ENCODE measurements at places on chromosomes 2 and 18. TPM values are rescaled to one million over a fixed set of nuclear protein-coding genes. Genes with fewer than 3 reads are reported as not detected.

Gene OXER1
- polyA plus RNA-seq = 4.4 TPM

Gene DSC1
- not detected for polyA plus RNA-seq

Gene RUFY4
- polyA plus RNA-seq = not detected

Gene ONECUT2
- 0.12 TPM for polyA plus RNA-seq

Gene GKN2
- polyA plus RNA-seq = not detected

Gene SULT1C4
- not detected for polyA plus RNA-seq

DNA sequence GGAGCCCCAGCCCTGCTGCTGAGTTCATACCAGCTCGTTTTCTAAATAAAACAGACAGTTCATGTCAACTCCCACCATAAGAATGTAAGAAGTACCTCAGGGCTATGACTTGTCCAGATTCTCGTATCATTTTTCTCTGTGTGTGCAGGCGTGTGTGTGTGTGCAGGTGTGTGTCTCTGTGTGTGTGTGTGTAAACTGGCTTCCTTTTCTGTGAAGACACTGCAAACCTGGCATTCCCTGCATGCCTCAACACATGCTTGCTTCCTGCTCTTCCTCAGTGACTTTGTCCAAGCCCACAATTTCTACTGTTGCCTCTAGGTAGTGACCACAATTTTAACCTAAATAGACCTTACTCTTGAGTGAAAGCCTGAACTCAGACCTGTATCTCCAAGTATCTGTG, 879.0 kb downstream of the SLC4A3 start:
- DNase-seq = no peak

GRCh38 chr2:109339519-109339966, 210.5 kb downstream of the SH3RF3 start:
- DNase-seq = no peak

DNA sequence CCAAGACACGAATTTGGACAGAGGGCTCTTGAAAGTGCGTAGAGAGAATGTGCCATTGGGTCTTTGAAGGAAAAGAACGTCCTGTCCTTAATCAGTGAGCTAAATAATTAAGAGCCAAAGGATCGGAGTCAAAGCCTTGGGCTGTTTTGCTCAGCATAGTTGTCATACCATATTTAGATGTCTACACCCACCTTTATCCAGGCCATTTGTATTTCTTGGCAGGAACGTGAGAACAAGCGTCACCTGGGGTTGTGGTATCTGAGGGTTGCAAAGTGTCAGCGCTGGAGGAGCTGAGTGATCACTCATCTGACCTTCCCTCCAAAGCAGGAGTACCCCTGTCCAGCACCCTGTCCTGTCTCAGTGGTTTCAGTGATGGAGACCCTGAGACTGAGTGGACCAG, 4.5 kb downstream of the LPIN1 start:
- DNase-seq = no peak

GRCh38 chr2:158664987-158665386, 130.1 kb upstream of the DAPL1 start:
- peak; percentile 25 for DNase-seq

DNA sequence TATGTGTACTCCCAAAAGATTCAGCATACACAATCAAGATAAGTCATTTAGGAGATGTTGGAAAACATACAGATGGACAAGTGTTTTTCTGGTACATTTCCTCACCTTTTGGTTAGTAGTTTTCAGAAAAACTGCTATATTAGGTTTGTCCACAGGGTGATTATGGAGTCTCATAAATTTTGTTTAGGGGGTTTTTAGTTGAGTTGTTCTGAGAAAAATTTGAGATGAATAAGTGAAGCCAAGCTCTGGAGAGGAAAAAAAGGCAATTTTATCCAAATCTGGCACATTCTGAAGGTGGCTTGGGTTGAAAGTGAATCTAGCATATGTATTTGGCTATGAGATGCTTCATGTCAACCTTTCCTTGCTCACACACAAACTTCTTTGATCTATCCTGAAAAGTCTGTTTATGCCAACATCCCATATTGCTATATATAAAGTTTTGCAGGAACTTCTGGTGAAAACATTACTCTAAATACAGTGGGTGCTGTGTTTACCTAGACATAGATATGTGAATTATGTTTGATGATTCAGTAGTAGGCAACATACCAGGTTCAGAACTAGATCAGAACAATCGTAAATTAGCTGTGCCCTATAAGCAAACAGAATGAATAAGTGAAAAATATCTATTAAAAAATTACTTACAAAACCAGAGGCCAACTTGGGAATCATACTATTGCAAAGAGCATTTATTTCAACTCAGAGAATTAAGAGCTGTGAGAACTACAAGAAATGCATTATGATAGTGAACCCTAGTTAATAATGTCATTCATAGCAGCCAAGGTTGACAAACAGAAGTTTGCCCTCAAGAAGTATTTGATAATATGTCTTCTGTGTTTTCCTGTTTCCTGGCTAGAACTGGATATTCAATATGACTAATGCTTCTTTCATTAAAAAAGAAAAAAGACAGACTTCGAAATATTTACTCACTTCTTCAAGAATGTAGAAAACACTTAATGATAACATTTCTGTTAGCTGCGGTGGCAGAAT, 552.0 kb downstream of the IRS1 start:
- no peak for DNase-seq

DNA sequence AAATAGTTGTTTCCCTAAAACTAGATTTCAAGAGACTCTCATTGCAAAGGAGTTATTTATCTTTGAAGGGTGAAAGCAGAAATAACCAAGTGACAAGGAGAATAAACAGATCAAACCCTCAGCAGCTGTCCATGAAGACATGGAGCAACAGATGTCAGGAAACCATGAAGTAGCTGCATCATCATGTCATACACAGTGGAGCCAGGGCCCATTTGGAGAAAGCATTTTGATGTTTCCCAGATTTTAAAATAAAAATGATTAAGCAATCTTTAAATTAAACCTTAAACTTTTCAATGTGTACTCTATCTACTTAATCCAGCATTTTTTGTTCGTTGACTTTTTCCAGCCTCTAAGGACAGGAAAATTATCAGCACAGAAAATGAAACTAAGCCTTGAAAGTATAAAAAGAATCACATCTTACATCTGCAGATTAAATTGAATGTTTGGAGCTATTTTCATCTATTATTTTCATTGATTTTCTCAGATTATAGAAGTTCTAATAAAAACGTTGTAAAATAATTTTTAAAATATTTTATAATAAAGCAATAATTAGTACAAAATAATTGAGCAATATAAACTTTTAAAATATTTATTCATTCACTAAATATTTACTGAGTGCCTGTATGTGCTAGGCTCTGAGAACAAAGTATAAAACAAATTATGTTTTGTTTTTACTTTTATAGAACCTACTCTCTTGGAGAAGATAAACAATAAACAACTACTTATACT, 860.1 kb downstream of the BCL11A start:
- peak; percentile 25 for DNase-seq

GRCh38 chr2:72004976-72005375, 142.7 kb downstream of the CYP26B1 start:
- DNase-seq = no peak

- no peak for DNase-seq
Observed at GRCh38 chr18:54268751-54269150, 566 bp upstream of the POLI start.

- no peak for DNase-seq
Observed at GRCh38 chr2:79980816-79981215, 323.7 kb downstream of the LRRTM1 start.

GRCh38 chr2:179565807-179566206, 295.6 kb downstream of the ZNF385B start:
- no peak for DNase-seq

GRCh38 chr2:163730556-163730955, 5.3 kb downstream of the FIGN start:
- no peak for DNase-seq

DNA sequence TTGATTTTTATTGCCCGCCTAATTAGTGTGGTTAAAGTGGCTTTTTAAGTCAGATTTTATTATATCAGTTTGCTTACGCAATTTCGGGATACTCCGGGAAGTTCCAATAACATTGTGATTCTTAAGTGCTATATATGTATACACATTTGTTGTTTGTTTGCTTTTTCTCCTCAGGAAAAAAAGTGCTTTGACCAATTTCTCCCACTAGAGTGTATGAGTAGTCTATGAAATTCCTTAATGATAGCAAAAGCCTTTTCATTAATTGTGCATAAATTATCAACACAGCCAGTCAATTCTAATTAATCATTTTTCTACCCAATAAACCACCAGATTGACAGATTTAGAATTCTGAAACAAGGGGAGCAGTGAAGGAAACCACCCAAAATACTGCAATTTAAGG, 172.2 kb downstream of the DPP10 start:
- no peak for DNase-seq

DNA sequence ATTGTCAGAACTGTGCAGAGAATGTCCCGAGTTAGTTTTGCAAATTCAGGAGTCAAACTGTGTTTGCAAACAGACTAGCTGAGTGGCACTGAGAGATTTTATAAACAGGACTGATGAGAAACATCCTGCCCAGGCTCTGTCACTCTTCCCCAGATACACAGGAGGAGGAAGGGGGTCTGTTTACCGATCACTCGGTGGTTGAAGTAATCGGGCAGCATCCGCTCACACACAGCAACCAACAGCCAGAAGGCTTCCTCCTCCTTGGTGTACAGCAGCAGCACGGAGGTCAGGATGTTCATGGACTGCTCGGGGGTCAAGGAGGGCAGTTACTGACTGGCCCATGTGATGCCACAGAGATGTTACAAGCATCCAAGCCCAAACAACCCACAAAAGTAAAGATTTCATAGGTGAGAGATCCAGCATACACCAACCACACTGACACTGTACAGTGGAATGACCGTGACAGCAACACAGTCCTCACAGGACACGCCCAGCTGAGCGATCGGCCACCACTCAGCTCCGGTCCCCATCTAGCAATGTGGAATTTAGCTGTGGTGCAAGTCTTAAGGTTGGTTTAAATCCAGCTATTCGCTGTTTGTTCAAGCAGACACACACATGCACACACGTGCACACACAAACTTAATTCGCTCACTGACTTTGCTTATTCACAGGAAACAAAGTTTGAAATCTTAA, 30.1 kb downstream of the RPL31 start:
- DNase-seq = no peak

DNA sequence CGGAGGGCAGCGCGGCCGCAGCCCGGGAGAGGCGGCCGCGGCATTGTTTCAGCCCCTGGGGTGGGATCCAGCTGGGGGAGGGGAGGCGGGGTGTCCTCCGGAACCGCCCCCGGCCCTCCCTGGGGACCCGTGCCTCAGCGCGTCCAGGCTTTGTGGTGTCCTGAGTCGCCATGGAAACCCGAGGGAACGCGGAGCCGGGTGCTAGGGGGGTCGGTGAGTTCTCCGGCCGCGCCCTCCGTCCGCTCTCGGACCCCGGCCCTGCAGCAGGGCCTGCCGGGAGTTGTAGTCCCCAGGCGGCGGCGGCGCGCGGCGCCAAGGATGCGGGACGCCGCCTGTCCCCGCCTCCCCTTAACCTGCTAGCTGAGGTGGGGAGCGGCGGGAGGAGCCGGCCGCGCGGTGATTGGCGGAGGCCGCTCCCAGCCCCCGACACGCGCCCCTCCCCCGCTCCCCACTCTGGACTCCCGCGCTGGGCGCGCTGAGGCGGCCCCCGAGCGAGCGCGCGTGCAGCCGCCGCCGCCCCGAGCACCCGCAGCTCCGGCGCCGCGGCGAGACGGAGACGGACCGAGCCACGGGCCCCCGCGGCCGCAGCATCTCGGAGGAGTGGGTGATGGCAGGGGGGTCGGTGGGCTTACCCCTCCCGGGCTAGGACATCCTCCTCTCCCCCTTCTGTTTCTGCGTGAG, at the start of gene DPYSL5:
DPYSL5 (plus strand) TSS at position 478 of the 681 bp plus-strand sequence. CDS start 50,368 bp downstream, outside the sequence.
- no peak for DNase-seq

DNA sequence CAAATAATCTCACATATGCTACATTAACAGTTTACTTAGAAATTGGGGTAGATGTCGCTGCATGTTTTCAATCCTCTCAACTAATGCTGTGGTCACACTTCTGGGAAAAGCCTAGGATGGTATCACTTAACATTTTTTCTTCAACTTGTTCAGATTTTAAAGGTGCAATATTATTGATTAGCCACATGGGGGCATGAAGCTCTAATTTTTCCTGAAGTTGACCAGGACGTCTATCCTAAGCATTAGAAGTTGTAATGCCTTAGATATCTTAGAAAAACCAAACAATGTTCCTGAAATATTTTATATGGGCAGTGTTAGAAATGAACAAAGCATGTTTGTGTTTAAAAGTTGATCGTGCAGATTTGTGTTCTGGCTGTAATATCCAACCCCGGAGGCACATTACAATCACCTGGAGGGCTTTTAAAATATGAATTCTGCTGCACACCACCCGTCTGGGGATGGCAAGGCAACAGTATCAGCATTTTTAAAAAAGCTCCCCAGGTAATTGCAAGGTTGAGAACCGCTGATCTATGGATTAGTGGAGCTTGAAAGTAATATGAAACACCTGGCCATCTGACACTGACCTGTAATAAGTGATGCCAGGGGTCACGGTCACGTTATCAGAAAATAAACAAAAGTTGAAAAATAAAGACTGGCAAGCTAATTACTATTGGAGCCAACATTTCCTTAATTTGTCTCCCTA, 100.5 kb upstream of the LMAN1 start:
- peak; percentile 30 for DNase-seq

DNA sequence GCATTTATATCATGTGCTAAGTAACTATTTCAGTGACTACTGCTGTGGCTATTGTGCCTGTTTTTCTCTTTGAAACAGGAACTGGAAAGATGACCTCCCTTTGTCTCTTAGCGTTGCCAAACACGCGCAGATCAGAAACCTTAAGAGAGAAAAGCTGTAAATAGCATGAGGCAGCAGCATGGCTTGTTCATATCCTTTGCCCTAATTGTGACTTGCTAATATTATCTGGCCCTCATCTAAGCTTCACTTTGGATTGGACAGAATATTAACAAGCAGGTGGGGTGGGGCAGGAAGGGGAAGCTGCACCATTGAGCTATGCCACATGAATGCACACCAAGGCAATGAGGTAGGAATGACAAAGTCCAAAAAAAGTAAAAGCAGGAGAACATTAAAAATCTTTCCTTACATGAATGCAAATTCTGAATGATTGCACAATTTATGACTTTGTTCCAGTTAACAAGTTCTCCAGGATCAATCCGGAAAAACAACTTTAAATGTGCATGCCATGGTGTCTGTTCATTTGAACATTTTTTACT, 128.4 kb downstream of the IRS1 start:
- no peak for DNase-seq

DNA sequence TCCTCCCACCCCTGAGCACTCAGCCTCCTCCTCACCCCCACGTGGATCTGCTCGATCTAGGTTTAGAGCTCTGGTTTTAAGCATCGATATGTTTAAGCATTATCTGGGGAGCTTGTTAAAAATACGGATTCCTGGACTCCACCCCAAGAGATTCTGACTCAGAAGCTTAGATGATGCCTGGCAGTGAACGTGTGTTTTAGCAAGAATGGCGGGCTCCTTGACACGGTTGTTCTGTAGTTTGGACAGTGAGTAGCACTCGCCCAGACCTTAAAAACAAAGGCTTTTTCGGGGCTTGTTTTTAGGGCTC, 47.3 kb downstream of the LDLRAD4 start:
- no peak for DNase-seq

All from muscle of arm (tissue), 14 donors.